ENCODE measurements at places on chromosomes 12 and 14.

- no peak for DNase-seq
Measured at GRCh38 chr12:39930101-39930500, 175.8 kb downstream of the SLC2A13 start.

DNA sequence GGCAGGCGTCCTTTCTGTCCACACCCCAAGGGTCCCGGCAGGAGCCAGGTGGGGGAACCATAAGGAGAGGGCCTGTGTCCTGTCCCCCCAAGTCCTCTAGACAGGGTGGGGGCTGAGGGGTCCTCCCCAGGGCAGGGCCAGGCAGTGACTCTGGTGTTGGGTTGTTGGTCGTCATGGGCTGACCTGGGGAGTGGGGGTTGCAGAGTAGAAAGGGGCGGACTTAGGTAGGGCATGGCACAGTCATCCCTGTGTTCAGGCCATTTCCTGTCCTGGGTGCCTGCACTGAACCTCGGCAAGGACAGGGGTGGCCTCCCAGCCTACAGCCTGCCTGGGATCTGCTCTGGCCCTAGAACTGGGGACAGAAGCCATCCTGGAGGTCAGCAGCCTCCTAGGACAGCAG lies 356.2 kb downstream of the TMEM121 start:
- DNase-seq: no peak

DNA sequence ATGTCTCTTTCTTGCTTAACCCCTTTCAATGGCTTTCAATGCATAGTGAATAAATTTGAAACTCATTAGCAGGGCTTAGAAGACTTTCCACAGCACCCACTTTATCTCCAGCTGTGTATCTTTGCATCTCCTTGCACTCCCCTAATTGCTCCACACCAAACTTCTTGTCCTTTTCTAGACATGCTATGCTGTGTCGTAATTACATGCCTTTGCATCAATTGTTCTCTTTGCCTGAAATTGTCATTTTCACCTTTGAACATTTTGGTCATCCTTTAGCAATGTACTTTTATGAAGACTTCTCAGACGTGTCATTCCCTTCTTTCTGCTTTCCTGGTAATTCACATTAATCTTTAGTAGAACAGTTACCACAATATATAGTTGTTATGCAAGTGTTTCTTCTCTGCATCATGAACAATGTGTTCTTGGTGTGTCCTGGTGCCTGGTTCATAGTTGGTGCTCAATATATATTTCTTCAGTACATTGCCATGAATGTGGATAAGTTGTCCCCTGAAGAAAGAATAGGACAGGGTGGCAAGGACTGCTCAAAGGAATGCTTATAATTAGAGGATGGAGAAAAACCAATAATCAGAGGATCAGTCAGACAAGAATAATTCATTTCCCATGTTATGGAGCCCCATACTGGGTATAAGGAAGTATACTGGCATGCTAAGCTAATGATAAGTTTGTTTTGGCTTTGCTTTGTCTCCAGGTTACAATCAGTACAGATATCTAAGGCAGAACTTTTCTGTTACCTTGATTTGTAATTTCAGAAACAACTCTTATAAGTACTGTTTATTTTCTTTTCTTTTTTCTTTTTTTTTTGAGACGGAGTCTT lies 27.2 kb downstream of the ARF6 start:
- DNase-seq: no peak

GRCh38 chr12:104684884-104685283 lies 228.1 kb downstream of the CHST11 start:
- DNase-seq: no peak

DNA sequence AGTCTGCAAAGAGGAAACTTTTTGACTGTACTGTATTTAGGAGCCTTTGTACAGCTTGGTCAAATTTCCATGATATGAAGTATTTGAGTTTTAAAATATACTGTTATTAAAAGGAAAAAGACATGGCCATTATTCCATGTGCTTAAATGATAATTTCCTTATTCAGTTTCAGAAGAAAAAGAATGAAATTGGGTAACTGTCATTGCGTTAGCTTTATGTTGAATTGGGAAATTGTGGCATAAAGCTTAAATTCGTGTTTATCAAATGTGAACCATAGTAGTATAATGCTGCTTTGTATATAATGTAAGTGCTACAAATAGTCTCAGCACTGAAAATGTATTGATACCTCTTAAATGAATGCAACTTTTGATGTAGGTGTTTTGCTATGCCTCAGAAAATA lies 64.9 kb downstream of the ETNK1 start:
- no peak for DNase-seq

GRCh38 chr12:56300644-56301464 lies 724 bp upstream of the CS start:
- DNase-seq: no peak
